Psoas muscle (tissue), 8 donors: ENCODE measurements at places on chromosomes 12 and 14. TPM values are rescaled to one million over a fixed set of nuclear protein-coding genes. Genes with fewer than 3 reads are reported as not detected.

The LRIG3 gene
- polyA plus RNA-seq: 1.4 TPM

The NAB2 gene
- polyA plus RNA-seq: 8.2 TPM

The ZNF140 gene
- polyA plus RNA-seq: 25.7 TPM

The RAB2B gene
- 7.9 TPM for polyA plus RNA-seq

The SEC23A gene
- polyA plus RNA-seq: 62.2 TPM

The SIX1 gene
- polyA plus RNA-seq: 8.3 TPM

The TRHDE gene
- polyA plus RNA-seq: 0.27 TPM

The ISM2 gene
- polyA plus RNA-seq: not detected

The MGAT4C gene
- polyA plus RNA-seq: not detected

The SSTR1 gene
- 0.21 TPM for polyA plus RNA-seq

The INSM2 gene
- not detected for polyA plus RNA-seq

The LALBA gene
- not detected for polyA plus RNA-seq
